ENCODE measurements at places on chromosomes 5 and 9.

DNA sequence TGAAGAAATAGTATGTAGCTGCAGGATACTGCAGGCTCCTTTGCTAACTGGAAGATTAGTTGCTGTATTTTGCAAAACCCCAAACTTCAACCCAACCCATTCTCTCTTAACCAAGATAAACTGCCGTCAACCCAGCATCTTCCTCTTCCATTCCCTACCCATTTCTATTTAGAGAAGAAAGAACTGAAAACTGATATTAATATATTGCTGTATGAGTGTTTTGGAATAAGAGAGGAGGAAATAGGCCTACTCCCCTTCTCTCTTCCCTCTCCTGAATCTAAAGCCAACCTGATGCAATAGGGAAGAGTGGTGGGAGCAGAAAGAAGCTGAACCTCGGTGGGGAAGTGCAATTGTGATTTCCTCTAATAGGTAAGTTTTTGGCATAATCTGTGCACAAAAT, 83.7 kb downstream of the TMEM215 start:
- DNase-seq = no peak

- DNase-seq = peak; percentile 76
These were observed 118.6 kb downstream of the RGS3 start for GRCh38 chr9:113581865-113582697.

GRCh38 chr5:123700624-123701287, 188.8 kb downstream of the CSNK1G3 start:
- DNase-seq = no peak

DNA sequence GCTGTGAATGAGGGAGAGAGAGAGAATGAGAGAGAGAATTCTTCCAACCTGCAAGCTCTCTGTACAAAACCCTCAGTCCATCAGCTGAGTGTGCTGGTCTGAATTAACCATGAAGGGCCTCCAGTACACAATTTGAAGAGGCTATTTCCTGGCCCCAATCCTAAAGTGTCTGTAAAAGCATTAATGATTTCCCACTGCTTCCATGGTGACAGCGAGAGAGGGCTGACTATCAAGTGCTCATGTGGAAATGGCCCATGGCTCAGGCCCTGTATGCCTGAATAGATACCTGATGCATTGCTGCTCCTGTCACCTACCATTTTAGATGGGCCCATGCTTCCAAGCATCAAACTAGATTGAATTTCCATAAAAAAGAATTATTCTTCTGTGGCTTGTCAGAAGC, 592.4 kb downstream of the KIF4B start:
- DNase-seq = no peak

GRCh38 chr5:35242702-35243258, 12.5 kb upstream of the PRLR start:
- DNase-seq = no peak

GRCh38 chr9:114046875-114047274, 31.2 kb downstream of the AMBP start:
- no peak for DNase-seq
